Fibroblast of the conjunctiva (primary cell): ENCODE measurements at places on chromosomes 16 and 17.

- no peak for DNase-seq
Observed at GRCh38 chr17:53942898-53943297, 120.2 kb downstream of the KIF2B start.

DNA sequence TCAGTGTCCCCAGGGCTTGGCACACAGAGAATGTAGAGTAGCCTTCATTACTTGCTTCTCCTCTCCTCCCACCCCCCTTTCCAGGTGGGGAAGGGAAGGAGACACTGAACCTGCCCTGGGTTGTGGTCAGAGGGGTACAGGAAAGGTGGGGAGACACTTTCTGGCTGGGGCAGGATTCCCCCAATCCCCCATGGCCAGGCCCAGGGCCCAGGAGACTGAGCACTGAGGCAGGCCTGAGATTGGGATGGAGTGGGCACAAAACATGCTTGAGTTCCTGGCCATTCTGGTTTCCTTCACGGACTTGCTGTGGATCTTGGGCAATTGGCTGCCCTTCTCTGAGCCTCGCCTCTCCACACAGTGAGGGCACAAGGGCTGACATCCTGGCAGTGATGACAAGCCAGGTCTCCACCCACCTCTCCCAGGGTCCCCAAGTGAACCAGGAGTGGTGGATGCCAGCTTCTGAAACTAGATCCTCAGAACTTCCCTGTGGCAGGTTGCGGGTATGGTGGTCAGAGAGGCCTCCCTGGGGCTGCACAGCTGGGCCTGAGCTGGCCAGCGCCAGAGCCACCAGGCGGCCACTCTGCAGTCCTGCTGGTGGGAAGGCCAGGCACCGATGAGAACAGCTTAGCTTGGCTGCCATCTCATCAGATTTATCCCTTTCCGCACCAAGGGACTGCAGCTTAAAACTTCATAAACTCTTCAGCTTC, 9.3 kb downstream of the ZNF629 start:
- no peak for DNase-seq

DNA sequence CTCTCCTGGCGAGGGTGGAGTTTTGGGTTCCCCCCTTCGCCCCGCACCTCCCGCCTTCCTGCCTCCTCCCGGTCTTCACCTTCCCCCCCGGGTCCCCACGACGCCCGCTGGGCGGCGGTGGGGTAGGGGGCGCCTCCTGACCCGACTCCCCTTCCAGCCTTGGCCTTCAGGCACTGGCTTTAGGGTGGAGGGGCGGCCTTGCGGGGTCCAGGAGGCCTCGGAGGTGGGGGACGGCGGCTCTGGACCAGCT, 2.4 kb downstream of the SLC16A3 start:
- no peak for DNase-seq

DNA sequence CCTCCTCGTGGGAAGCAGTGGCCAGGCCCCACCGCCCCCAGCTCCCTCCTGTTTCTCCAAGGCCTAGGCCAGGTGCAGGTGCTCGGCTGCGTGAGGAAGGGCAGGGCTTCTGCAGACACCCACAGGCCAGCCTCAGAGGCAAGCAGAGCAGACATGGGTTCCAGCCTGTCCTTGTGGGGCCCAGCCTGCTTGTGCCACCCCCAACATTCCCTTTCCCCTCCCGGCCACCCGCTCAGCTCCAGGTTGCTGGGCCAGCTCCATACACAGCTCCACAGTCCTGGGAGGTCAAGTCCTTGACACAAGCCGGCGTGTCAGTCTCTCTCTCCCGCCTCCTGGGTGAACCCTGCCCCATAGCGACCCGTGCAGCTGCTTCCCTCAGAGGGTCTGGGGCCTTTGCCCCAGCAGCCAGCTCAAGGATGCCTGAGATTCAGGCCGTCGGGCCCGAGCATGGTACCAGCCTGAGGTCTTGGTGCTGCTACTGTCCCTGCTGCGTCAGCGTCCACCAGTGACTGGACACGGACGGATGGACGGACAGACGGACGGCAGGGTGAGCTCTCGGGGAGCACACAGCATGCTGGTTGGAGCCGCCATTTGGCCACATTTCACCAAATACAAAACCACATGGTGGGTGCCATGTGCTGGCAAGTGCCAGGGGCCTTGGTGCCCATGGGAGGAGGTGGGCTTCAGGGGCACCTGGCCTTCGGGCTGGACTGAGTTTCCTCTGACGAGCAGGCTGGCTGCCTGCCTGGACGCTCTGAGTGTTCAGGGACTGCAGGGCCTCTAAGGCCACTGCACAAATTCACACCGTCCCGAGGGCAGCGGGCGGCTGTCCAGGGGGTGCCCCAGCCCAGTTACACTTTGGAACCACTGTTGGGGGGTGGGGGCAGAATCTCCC, 8.0 kb downstream of the SECTM1 start:
- no peak for DNase-seq

DNA sequence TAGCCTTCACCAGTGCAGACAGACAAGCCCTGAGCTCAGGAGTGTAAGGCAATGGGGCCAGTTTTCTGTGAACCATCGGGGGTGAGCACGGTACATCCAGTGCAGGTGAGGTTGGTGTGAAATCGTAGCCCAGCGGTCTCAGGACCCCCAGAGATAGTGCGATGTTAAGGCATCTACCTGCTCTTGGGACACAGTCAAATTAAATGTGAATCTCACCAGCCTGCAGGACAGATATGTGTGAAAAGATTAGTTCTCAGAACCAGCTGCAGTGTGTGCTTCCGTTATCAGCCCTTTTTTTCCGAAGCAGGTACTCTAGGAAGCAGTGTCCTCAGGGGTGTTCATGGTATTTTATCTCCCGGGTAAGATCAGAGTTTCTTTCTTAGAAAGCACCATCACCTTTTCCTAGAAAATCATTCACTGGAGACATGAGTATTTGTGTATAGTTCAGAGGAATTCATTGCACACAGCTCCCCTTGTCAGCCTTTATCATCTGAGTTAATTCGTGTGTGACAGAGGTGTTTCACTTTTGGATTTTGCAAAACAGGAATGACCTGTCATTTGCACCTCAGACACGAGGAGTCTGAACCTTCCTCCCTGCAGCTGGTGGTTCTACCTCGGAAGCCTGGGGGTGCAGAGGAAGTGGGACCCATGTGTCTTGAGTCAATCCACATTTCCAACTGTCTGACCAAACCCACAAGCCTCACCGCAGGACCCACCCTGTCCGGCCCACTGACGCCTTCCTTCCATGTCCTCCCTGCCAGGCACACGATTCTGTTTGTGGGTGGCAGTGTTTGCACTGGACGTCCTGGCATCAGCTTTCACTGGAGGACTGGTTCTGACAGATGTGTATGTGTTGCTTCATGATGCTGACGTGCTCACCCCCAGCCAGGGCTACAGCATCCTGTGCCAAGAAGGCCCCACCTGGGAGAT, 107.8 kb downstream of the CLEC16A start:
- no peak for DNase-seq

- peak; percentile 30 for DNase-seq
Observed at GRCh38 chr17:7632492-7632894, 2.6 kb downstream of the SHBG start.

DNA sequence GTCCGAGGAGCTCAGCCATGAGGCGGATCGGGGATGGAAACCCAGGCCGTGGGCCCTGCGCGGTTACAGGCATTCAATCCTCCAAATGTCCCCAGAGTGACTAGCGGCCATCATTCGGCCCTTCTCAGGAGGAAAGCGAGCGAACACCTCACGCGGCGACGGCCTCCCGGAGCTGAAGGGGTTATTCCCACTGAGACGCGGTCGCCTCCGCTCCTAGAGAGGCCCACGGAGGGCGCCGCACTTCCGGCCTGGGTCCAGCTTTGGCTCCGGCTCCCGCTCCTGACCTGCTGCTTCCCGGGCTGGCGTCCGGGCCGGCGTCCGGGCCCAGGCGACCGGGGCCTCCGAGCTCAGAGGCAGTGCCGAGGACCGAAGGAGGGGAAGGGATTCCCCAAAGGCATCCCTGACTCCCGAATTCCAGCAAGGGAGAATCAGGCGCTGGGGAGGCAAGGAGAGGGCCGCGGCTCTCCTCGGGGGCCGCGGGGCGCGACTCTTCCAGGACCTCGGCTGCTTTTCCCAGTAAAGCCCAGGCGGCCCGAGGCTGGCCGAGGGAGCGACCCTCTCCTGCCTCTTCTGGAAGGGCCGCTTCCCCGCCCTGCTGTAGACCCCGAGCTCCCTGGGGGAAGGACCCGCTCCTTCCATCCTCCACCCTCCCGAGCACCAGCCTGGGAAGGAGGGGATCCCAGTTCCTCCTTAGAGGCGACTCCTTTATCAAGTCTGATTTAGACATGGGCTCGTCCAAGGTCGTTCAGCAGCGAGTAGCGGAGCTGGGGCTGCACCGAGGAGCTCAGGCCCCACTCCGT, 18.6 kb upstream of the ZNF629 start:
- DNase-seq: peak; percentile 58

DNA sequence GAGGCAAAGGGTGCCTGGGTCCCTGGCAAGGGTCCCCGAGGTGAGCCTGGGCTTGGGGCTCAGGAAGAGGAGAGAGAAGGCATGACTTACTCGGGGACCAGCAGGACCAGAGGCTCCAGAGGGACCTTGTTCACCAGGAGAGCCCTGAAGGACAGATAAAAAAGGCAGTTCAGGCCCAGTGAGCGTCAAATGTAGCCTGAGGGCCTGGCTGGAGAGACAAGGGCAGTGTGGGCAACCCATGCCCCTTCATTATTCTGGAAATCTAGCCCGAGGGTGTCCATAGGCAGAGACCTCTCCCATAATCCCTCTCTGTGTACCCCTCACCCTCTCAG, 14.1 kb downstream of the COL1A1 start:
- no peak for DNase-seq

GRCh38 chr16:7303052-7303610, 29.5 kb upstream of the RBFOX1 start:
- no peak for DNase-seq

GRCh38 chr16:63877401-63877800, 1244.5 kb downstream of the CDH11 start:
- no peak for DNase-seq

DNA sequence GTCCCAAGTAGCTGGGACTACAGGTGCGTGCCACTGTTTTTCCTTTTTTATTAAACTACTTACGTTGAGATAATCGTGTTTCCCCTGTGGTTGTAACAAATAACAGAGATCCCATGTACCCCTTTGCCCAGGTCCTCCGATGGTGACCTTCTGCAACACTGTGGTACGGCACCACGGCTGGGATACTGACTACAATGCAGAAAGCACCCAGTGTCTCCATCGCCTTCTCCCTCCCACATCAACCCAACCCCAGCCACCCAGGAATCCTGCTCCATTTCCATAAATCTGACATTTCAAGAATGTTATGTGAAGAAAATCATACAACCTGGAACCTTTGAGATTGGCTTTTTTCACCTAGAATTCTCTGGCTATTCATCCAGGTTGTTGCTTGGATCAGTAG, 22.1 kb downstream of the MPRIP start:
- no peak for DNase-seq

DNA sequence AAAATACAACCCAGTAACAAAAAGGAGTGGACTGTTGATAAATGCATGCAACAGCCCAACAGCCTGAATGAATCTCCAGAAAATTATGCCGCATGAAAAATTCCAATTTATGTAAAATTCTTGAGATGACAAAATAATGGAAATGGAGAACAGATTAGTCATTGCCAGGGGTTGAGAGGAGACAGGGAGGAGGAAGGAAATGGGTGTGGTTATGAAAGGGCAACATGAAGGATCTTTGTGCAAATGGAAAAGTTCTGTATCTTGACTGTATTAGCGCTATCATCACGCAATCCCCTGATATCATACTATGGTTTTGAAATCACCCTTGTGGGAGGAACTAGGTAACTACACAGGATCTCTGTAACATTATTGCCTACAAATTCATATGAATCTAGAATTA, 1058.3 kb upstream of the RBFOX1 start:
- no peak for DNase-seq

GRCh38 chr16:87163637-87164036, 153.6 kb downstream of the C16orf95 start:
- no peak for DNase-seq

DNA sequence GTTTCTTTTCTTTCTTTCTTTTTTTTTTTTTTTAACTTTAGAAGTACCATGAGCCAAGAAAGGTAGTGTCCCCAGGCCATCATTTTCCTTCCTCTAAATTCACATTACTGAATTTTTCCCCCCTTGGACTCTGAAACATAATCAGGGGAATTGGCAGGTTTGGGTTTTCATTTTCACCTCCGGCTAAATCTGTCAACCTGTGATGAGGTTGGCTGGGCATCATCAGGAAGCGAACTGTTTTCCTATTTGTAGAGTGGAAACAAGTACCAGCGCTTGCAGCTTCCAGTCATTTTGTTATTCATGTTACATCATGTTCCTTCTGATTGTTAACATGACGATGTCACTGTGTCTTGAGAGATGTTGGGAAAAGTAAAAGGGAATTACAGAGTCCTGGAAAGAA, 641.9 kb upstream of the RBFOX1 start:
- no peak for DNase-seq
